Foreskin keratinocyte (primary cell): ENCODE measurements at places on chromosomes 6 and 20.

GRCh38 chr6:149323925-149324324 is 6.4 kb downstream of the TAB2 start:
- no peak for DNase-seq

GRCh38 chr20:45341579-45341938 is 6.7 kb downstream of the SDC4 start:
- DNase-seq = no peak

DNA sequence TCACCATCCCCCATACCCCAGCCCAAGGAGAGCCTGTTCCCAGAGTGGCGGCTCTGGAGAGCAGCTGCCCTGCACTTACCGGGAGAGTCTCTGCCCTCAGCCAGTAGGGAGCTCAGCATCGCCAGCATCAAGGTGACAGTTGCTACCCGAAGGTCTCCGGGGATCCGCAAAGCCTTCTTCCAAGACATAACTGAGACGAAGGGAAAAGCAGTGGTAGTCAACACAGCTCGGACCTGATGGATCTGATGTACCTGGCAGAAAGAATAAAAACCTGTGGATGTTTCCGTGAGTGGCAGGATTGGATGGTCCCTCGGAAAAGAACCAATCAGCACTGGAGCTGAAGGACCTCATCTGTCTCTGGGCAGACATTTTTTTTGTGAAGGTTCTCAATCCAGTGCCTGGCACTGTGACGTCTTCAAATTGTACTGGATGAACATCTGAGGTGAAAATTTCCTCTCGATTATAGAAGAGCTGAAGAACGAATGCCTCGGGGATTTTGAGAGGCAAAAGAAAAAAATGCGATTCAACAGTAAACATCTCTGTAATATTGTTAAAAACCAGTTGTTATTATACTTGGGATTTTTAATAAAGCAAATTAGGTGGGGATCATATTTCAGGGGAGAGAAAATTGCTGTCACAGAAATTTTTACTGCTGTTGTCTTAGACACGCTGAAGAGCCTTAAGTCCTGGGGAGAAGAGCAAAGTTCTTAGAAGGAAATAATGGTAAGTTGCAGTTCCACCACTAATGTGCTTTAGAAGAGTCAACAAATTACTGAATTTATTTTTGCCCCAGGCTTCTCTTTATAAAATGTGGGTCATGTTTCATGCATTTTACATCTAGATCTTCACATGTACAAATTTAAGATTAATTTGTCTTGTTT is at the start of gene HLA-DQB1:
HLA-DQB1 (minus strand) TSS at position 238 of the 881 bp plus-strand sequence; CDS start at position 188, 50 bp downstream.
- DNase-seq = no peak

DNA sequence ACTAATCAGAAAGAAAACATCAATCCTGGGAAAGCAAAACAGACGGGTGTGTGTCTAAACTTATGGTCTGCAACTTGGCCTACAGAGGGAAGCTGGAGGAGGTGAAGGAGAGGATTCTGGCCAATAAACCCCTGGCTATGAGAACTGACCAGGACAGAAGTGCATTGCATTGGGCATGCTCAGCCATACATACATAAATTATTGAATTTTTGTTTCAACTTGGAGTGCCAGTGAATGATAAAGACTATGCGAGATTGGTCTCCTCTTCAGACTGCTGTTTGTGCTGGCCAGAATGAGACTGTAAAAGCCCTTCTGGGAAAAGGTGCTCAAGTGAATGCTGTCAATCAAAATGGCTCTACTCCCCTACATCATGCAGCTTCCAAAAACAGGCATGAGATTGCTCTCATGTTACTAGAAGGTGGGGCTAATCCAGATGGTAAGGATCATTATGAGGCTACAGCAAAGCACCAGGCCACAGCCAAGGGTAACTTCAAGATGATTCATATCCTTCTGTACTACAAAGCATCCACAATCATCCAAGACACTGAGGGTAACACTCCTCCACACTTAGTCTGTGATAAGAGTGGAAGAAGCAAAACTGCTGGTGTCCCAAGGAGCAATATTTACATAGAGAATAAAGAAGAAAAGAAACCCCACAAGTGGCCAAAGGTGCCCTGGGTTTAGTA is 17.4 kb downstream of the ADNP start:
- DNase-seq = peak; percentile 41

DNA sequence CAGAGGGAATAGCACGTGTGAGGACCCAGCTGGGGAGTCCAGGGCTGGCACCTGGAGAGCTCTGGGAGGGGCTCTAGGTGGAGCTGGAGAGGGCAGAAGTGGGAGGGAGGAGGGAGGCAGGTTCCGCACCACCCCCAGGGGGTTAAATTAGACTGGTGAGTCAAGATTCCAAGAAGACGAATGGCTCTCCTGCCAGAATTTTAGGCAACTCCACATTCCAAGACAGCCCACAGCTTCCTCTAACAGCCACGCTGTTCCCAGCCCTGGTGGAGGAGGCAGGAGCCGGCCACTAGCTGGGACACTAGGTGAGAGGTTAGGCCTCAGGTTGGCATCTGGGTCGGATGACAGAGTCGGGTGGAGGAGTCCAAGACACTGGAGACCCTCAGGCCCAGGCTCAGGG is 60.2 kb downstream of the TFAP2C start:
- DNase-seq = peak; percentile 73

GRCh38 chr6:111550195-111550594 is 55.5 kb downstream of the TRAF3IP2 start:
- no peak for DNase-seq

- DNase-seq = no peak
These were observed 212.5 kb downstream of the FOXA2 start for GRCh38 chr20:22371843-22372242.

DNA sequence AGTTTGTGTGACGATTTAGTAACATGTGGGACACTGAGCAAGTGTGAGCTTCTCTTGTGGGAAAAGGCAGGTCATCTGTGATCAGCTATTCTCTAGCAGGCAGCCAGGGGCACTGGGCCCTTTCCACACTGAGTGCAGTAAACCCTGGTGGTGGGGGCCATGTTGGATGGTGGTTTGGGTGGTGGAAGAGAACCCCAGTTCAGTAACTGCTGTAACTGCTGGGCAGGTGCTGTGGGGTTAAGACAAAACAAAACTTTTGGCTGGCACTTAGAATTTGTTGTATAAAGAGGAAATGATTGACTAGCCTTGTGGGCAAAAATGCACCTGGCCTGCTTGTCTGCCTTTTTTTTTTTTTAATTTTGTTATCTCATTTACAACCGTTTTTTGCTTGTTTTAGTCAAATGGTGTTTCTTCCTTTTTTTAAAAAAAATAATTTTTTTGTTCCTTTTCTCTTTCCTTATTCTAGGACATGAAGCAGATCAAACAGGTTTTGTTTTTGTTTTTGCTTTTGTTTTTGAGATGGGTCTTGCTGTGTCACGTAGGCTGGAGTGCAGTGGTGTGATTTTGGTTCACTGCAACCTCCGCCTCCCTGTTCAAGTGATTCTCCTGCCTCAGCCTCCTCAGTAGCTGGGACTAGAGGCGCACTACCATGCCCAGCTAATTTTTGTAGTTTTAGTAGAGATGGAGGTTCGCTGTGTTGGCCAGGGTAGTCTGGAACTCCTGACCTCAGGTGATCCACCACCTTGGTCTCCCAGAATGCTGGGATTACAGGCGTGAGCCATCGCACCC is 59.8 kb downstream of the IGF2R start:
- no peak for DNase-seq

DNA sequence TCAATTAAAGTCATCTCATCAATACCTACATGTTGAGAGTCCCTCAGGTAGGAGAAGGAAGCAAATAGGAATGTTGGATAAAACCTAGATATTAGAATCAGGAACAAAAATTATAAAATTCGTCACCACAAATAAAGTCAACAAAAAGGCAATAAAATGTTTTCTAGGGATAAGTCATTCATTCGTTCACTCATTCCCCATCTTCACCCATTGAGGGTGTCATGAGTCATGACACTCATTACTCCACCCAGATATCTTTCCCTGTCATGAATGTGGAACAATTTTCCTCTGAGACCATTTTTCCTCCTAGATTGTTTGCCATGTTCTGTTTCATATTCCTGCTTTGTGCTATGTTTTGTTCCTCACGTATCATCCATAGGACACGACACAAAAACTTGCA is 50.9 kb upstream of the OLIG3 start:
- DNase-seq = no peak

- no peak for DNase-seq
These were observed 50.2 kb downstream of the ARHGAP18 start for GRCh38 chr6:129659590-129660345.

DNA sequence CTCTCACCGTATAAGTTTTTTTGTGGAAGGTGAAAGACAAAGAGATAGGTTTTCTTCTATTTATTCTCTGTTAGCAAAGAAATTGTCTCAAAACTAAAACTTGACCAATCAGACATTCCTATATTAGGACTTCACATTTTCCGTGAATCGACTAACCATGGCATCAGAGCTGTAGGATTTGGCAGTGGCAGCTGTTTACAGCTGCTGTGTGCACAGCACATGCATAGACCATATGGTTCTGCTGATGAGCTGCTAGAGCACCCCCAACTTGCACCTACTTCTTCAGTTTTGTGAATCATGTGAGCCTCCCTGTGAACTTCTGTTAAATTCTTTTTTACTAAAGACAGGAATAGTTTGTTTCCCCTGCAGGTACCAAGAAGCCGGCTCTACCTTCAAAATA is 157.9 kb downstream of the RFX6 start:
- no peak for DNase-seq

DNA sequence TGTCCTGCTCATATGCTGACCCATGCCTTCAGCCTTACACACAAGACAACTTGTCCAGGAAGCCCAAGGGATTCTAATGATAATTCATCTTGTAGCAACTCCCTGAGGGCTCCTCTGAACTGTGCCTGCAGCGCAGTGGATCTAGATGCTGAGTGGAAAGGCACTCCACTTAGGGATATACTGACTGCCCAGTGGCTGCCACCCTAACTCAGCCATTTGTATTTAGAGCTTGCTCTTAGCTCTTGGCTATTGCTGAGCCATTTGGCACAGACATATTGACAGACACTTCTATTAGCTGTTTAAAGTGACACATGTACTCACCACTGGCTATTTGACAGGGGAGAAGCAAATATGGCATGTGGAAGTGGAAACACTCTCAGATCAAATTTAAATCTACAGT is 278.3 kb upstream of the SGK1 start:
- DNase-seq = no peak

DNA sequence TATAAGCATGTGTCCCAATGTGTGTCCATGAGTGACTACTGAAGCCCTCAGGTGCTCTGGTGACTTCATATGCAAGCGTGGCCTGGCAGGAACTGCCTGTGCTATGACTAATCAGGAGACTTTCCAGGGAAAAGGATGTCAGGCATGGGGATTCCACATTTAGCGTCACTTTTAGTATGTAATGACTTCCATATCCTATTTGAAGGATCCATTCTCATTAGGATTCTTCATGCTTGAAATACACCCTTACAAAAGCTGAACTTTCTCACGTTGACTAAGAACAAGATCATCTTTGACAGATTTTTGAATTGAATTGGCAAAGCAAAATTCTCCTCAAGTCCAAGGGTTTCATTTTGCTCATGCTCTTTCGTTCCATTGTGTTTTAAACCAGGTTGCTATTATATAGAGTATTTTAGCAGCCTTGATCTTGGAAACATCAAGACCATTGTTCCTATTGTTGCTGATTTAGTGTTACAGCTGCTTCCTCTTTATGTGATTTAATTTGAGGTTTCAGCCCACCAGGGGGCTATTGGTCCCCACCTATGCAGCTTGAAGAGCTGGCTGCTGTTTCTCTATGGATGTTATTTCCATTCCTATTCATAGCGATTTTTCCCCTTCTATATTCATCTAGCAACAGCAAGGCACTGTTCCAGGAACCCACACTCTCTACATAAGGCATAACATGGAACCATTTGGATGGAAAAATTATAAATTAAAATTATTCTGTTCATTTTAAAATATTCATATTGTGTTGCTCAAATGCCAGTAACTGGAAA is 418.6 kb downstream of the CDKAL1 start:
- peak; percentile 71 for DNase-seq

- DNase-seq = no peak
These were observed 213.0 kb upstream of the CITED2 start for GRCh38 chr6:139587469-139587868.

GRCh38 chr6:145244349-145245100 is 490.8 kb downstream of the EPM2A start:
- no peak for DNase-seq

DNA sequence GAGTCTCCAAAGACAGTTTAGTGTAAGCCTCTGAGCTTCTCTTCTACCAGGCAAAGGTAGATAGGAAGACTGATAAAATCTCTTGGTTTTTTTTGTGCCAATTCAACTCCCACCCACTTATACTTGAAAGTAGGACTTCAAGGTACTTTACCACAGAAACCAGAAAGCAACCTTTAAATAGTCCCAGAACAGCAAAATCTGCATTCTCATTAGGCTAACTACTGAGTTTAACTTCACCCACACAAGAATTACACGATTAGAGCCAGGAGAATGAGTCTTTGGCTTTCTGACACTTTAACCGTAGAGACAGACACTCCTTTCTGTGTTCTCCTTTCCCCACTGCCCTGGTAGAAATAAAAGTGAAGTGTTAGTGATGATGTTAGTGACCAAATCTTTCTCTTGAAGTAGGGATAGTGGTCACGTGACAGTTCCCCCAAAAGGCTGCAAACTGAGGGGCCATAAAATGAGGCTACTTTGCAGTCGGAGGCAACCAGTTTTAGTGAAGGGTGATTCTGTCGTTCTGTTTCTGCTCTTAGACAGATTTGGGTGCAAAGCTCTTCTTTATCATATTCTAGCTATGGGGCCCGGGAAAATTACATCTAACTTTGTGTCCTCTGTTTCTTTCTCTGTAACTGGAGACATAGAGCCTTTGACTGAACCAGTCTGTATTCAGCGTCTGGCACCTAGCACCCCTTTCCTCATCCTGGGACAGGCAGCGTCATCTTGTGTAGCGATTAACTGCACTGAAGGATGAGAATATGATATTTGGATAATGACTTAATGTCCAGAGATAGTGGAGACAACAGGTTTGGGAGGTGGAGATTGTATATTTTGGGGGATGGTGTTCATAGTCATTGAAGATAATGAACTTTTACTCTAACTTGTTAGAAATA is 206.4 kb upstream of the CITED2 start:
- no peak for DNase-seq
